ENCODE measurements at places on chromosomes 11 and 22. TPM values are rescaled to one million over a fixed set of nuclear protein-coding genes. Genes with fewer than 3 reads are reported as not detected.
A peak's percentile ranks its signal among the peaks of the same experiment; 100 is the strongest.

DNA sequence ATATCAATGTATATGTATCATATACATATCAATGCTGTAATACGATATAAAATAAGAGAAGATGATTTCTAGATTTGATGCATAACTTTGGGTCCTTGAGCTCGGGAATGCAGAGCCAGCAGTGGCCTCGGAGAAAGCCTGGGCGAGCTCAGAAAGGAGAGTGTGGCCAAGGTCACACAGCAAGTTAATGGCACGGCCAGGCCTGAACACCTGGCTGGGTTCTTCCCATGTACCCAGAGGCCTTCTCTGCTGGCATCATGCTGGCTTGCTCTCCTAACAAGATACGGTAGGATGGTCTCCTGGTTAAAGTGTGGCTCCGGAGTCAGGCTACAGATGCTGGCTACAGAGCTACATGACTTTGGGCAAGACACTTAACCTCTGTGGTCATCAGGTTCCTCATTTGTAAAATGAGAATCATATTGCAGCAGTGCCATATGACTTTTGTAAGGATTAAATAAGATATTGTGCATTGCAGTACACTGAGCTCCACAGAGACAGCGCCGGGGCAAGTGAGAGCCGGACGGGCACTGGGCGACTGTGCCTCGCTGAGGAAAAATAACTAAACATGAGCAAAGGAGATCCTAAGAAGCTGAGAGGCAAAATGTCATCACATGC, 29.9 kb downstream of the TPST2 start:
- no peaks in the 10 kb centered on the region for H3K27me3 ChIP-seq
- no peak for DNase-seq
- no peaks in the 10 kb centered on the region for H3K4me1 ChIP-seq
- no peak overlapping the region for H3K27ac ChIP-seq
- H3K4me3 ChIP-seq: no peak overlapping the region

DNA sequence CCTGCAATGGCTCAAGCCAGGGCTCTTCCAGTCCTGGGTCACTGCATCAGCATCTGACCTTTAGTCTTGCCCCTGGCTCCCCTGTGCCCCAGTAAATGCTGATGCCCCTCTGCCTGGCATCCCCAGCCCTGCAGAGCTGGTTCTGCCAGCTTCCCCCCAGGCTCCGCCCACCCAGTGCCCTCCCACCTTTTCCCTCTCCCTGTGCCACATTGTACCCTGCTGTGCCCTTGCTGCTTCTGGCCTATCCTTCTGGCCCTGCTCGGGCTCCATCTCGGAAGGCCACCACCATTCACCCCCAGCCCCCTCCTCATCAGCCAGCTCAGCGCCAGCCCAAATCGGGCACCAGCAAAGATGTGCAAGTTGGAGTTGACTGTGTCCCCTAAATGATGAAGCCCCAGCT, 7.4 kb downstream of the CAPN5 start:
- H3K36me3 ChIP-seq: no peaks in the 10 kb centered on the region
- no peaks in the 10 kb centered on the region for H3K27me3 ChIP-seq
- H3K27ac ChIP-seq: peak overlapping the region; percentile 92
- H3K4me1 ChIP-seq: peaks cover 38% of the 10 kb centered on the region
- no peak for DNase-seq

The CD3E gene
- 1.3 TPM for total RNA-seq

The RASD2 gene
- total RNA-seq: 14.0 TPM

The MUC5B gene
- not detected for total RNA-seq

The SLC22A25 gene
- not detected for total RNA-seq

The TMEM25 gene
- 36.3 TPM for total RNA-seq

The OR56A1 gene
- total RNA-seq: not detected

Measured in thoracic aorta (tissue), 2 donors.